CD4-positive, alpha-beta T cell treated with Interleukin-21 for 1 hour (primary cell): ENCODE measurements at places on chromosomes 12 and 14.

- peak; percentile 70 for DNase-seq
These were observed 1.4 kb upstream of the ABCD2 start for GRCh38 chr12:39620659-39621658.

- DNase-seq = no peak
These were observed 81.3 kb downstream of the PPHLN1 start for GRCh38 chr12:42407306-42407705.

DNA sequence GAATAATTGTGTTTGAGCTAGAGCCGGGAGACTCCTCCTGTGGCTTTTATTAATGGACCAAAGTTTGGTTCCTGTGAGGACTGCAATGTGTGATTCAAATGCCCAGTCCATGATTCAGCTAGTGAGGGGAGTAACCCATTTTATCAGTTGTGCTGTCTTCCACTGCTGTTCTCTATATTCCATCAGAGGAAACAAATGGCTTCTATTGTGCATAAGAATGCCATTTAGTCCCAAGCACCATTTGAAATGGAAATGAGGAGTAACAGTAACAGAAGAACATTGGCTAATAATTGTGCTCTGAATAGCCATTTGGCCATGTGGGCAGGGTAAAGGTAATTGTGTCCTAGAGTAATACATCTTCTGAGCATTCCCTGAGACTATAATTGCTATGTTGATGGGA, 642.7 kb downstream of the DIO2 start:
- DNase-seq = no peak

GRCh38 chr12:121812921-121813896, 9.4 kb downstream of the SETD1B start:
- DNase-seq = no peak

- peak; percentile 21 for DNase-seq
These were observed 13.0 kb upstream of the LEMD3 start for GRCh38 chr12:65156366-65156841.

DNA sequence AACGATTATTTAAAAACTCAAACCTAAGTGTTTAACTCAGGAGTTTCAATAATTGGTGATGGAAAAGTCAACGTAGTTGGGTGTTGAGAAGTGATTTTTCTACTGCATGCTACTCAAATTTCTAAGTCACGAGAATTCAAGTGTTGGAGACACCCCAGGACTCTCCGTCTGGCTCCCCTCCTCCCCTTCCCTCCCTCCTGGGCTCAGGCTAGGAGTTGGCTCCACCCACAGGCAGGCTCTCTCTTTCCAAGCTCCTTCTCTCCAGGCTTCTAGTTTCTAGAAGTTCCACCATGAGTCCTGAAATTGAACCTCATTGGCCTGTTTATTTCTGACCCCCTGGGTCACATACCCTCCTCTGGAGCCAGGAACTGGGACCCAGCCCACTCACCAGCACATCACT, 73.0 kb downstream of the TMEM132D start:
- DNase-seq = no peak

GRCh38 chr12:115394496-115395220, 710.7 kb upstream of the TBX3 start:
- DNase-seq = no peak

GRCh38 chr12:25785134-25785533, 173.3 kb upstream of the RASSF8 start:
- DNase-seq = no peak

DNA sequence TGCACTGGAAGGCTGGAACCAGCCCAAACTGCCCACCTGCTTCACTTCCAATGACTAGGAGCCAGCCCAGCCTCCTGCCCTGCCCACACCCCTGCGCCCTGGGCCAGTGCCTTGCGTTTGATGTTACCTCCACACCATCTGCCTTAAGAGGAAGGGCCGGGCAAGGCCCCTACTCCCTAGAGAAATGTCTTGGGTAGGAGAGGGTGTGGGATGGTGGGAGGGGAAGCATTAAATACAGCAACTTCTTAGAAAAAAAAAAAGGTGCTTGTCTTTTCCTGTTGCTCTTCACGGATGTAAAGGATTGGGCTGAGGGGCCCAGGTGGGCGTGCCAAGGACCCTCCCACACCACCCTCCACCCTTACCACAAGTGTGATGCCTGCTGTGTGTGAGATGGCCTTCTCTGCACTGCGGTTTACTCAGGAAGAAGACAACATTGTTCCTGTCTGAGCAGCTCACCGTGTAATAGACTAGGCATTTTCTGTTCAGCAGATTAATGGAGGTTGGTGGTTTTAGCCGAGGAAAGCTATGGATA, 99.9 kb downstream of the NINJ2 start:
- DNase-seq = peak; percentile 77

GRCh38 chr12:53625373-53625945, 723 bp downstream of the ATF7 start:
- no peak for DNase-seq
